ENCODE measurements at places on chromosomes 1 and 21.

GRCh38 chr1:61865646-61866220 lies 123.5 kb downstream of the PATJ start:
- no peak for DNase-seq

DNA sequence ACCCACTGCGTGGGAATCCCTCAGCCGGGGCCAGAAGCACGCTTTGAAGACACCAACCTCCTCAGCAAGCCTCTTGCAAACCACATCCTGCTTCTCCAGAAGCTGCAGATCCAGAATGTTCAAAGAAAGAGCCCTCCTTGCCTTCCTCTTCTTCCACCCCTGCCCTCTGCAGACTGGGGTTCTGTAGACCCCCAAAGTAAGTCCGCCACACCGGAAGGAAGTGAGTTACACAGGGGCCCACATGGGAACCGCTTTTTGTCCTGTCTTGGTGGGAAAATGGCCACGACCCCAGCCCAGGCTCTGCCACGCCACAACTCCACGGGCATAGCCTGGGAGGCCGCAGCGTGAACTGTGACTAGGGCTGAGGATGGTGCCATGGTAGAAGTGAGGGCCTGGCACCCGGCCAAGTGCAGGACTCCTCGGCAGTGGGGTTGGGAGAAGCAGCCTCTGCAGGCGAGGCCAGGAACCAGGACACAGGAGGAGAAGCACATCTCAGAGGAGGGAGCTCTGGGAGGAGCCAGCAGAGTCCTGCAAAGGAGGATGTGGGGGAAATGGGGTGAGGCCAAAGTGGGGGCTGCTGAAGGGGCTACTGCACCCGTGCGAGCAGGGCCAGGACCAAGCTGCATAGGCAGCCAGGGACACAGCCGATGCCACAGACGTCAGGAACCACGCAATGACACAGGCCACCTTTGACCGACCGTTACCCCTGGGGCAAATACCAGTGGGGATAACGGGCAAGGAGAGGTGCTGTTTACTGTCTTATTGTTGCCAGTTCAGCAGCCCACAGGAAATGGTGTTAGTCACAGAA lies 30.9 kb downstream of the PDE9A start:
- DNase-seq = no peak

GRCh38 chr1:8211883-8212579 lies 105.9 kb upstream of the SLC45A1 start:
- DNase-seq = no peak

DNA sequence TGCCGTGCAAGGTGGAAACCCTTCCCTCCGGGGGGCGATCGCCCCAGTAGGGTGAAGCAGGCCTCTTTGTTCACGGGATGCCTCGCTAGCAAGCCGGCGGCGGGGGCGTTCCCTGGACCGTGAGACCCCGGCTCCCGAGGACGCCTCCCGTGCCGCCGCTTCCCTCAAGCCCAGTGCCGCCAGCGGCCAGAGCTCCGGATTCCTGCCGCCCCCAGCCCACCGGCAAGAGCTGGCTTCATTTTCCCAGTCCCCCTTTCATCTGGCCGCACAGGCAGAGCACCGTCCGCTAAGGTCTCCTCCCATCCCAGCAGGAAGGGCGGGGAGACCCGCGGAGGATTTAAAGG lies 16.3 kb downstream of the IER5 start:
- no peak for DNase-seq

DNA sequence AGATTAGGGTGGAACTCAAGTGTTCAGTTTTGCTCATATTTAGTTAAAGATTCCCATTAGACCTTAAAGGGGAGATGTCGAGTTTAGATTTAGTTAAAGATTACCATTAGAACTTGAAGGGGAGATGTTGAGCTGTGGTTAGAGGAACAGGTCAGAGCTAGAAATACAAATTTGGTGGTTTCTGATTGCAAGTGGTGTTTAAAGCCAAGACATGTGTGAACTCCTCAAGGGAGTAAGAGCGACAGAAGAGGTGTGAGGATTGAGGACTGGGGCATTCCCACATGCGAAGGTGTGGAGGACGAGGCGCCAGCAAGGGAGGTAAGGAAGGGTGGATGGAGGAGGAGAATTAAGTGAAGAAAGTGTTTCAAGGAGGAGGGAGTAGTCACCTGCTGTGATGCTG lies 168.6 kb downstream of the IER5 start:
- no peak for DNase-seq

GRCh38 chr21:15020797-15021196 lies 44.0 kb downstream of the NRIP1 start:
- no peak for DNase-seq

GRCh38 chr21:46154155-46154954 lies 1.0 kb downstream of the FTCD start:
- DNase-seq = no peak

DNA sequence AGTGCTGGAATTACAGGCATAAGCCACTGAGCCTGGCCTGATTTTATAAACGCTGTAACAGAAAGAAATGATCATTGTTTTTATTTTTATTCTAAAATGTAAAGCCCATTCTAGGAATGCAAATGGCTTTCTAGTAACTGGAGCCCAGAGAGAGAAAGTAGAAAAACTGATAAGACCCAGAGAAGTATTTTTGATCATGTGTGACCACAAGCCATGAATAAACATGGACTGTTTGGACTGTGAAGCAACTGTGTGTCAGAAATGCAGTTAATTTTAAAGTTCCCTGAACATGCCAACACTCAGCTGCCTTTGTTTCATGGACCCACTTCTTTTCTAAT lies 39.7 kb downstream of the EIF2B3 start:
- DNase-seq = no peak

DNA sequence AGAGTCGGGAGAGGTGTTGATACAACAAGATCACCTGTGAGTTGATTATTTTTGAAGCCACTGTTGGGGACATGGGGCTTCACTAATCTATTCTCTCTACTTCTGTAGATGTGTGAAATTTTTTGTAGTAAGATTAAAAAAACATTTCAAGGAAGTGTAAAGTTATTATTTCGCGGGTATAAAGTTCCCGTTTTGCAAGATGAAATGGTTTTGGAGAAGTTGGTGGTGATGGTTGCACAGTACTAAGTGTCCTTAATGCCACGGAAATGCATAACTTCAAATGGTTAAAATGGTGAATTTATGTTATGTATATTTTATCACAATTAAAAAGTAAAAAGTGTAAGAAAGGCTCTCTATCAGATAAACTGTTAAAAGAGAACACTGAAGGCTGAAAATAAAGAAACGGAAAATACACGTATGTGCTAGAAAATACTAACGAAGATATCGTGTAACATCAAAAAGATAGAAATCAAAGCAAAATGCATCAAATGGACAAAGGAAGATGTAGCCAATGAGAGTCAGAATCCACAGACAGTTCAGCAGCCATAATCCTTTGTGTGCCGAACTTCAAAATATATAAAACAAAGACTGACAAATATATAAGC lies 2.9 kb upstream of the ITGB2 start:
- DNase-seq = no peak

- DNase-seq = no peak
Observed at GRCh38 chr1:202164271-202165037, 4.1 kb upstream of the PTPN7 start.

GRCh38 chr1:8867878-8868567 lies 10.5 kb downstream of the ENO1 start:
- DNase-seq = no peak

- no peak for DNase-seq
Observed at GRCh38 chr1:228318823-228319241, 87.8 kb downstream of the TRIM11 start.

DNA sequence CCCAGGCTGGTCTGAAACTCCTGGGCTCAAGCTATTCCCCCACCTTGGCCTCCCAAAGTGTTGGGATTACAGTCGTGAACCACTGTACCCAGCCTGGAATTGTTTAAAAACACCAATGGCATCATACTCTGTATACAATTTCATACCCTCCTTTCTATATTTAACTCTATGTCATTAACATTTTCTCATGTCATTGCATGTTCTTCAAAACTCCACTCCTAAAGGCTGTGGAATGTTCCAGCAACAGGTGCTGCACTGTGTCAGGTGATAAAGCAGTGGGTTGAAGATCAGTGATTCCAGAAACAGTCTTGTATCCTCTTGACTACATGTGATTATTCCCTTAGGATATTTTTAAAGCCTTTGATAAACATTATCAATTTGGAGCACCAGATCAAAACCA lies 36.7 kb upstream of the GRHL3 start:
- no peak for DNase-seq

- no peak for DNase-seq
Observed at GRCh38 chr21:28431527-28432200, 561.0 kb downstream of the LTN1 start.
